ENCODE measurements at places on chromosomes 1 and 21.

- no peak for DNase-seq
Observed at GRCh38 chr1:153848805-153849204, 73.6 kb downstream of the SLC27A3 start.

DNA sequence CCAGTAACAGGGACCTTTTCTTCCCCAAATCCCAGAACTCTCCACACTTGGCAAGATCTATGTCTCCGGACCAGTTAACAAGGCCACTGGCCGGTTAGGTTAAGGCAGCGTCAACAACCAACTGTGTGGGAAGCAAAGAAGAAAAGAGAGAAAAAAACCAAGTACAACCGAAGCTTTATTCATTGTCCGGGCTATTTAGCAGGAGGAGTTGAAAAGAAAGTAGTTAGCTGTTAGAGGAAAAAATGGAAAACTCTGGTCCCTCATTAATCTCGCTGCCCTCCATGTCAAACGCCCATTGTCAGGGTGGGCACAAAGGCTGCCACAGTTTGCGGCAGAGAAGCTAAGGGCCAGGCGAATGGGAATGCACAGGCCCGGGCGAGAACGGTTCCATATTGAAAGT is 49.3 kb upstream of the GRIK3 start:
- no peak for DNase-seq

DNA sequence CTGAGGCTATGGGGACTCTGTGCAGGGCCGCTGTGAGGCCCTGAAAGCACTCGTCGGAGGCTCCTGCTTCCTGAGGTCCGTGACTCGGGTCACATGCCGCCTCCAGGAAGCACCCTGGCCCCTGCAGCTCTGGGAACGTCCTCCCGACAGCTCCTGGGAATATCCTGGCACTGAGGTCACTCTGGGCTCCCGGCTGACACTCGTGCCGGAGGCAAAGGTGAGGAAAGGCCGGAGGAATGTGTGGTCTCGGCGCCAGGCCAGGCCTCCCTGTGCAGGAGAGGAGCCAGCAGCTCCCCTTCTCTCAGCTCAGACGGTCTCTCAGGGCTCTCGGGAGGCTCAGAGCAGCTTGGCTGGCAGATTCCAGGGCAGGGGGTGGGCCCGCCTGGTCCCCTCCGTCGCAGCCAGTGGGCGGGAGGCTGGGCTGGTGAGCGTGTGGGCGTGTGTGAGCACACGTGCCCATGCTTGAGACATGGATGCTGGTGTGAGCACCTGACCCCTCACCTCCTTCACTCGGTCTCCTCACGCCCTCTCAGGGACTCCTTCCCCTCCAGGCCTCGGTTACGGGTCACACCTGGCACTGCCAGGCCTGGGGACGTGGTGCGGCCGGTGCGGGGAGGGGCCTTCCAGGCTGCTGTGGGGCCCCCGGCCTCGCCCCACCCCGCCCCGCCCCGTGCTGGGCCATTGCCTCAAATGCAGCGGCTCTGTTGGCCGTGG is 5.5 kb upstream of the RNF223 start:
- DNase-seq = no peak

DNA sequence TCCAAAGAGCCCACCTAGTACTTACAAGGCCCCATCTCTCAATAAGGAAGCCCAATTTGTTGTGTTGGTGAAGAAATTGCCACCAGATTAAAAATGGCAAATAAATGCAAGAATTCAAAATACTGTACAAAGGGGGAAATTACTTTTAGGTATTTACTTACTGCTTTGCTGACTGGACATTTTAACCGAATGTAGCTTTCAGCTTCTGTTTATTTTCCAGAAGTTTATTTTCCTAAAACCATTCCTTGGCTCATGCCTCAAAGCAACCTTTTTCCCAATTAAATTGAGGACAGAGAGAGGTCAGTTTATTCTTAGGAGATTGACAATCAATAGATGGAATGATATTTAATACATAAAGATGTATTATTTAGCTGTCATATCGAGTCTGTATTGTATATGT is 47.6 kb upstream of the H6PD start:
- DNase-seq = no peak

DNA sequence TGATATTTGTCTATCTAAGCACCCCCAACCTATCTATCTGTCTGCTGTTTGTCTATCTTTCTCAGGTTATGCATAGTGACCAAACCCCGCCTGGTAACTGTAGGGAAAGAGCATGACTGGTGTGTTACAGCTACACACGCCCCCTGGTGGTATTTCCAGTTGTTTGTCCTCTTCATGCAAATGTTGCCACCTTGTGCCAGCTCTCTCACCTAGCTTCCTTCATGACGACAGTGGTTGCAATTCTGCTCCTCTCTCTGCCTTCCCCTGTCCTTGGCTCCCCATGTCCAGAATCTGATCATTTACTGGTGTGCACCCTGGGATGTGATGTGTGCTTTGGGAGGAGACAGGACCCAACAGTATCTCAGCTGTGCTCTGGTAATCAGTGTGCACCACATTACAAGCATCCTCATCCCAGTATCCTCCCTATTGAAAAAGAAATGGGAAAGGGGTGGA is 8.1 kb upstream of the INKA2 start:
- peak; percentile 74 for DNase-seq

DNA sequence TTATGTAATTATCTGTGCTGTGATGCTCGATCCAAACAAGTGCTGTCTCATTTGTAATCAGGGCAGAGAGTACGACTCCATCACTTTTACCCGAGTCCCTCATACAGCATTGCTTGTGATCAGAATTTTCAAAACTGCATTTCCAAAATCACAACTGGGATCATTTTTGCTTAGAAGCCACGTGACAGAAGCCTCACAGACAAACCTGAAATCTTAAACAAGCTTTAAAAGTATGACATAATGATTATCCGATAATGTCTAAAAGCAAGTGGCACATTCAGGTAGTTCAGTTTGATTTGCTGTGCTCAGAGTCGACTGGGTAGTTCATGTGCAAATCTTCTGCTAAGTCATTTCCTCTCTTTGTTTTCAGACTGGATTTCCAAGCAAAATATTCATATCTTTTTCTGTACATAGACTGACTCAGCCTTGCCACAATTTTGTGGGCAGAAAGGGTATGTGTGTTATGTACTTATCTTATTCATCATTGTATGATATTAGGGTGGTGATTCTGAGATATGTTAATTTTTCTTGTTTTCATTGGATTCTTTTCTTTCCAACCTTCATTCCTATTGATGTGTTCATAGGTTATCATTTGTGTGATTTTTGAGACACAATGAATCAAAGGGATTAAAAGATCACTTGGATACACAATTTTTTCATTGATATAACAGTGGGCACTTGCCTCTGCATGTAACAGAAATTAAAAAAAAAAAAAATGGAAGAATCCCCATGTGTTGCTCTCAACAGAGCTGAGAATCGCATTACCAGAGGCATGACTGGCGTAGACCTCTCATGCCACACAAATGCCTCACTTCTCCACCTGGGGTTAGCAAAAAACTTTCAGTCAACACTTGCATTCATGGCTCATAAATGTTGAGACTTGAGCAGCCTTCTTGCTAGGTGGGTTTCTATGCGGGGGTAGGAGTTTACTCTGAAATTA is 355.7 kb downstream of the LTN1 start:
- no peak for DNase-seq

GRCh38 chr1:171883849-171884248 is 42.6 kb downstream of the DNM3 start:
- DNase-seq = no peak

DNA sequence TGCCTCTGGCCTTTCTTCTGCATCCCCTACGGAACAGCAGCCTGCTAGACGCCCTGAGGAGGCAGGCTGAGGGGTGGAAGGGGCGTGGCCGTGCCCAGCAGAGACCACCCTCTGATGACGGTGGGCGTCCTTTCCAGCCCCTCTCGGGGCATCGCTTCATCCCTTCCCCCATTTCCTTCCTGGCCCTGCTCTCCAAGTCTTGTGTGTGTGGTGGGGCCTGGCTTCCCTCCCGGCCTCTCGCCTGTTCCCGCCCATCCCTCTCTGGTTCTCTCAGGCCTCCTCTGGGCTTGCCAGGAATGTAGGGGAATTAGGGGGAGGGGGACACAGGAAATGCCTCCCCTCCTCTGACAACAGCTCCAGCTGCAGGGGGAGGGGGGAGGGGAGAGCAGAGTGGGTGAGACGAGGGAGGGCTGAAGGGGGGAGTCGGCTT is 51.1 kb downstream of the SKI start:
- no peak for DNase-seq

DNA sequence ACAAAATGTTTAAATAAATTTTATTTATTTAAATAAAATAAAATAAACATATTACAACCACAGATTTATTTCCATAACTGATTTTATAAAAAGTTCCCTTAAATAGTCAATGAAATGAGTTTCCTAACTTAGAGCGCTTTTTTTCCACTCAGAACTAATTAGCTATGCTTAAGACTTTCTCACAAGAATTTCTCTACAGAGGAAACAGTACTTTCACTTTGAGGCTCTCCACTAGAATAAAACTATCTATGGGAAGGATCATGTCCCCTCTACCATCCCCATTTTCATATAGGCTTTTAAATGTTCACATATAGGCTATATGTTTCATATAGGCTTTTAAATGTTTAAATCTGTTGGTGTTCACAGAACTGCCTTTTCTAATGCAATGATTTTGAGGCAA is 40.0 kb upstream of the DPH5 start:
- DNase-seq = no peak

DNA sequence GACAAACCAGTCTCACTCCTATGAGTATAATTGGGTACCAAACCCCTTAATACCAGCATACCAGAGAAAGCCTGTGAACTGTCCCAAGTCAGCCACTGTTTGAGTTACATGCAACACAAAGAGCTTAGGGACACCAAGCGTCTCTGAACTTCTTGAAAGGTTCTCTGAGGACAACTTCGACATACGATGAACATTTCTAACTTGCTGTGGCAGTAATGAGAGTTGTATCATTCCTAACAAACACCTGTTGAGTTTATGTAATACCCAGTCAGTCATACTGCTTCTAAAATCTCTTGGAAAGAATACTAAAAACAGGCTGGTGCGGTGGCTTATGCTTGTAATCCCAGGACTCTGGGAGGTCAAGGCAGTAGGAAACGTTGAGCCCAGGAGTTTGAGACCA is 18.4 kb downstream of the CCT8 start:
- DNase-seq = no peak

DNA sequence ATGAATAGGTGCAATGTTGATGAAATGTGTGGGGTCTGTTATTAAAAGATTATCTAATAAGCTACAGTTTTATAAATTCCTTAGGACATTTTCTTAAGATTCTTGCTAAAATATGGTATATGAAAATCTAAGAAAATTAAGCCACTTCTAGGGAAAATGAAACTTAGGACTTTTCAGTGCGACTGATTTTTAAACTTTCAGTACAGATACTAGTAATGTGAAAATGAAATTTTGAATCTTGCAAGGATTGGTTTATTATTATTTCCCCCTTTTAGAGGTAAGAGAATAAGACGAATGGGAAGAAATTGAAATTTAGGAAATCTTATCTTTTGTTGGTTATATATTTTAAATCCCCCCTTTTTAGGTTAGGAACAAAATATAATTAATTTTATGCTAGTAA is 16.4 kb downstream of the CAPZA1 start:
- no peak for DNase-seq

- peak; percentile 69 for DNase-seq
Observed at GRCh38 chr1:119590393-119590792, 57.7 kb downstream of the ZNF697 start.

DNA sequence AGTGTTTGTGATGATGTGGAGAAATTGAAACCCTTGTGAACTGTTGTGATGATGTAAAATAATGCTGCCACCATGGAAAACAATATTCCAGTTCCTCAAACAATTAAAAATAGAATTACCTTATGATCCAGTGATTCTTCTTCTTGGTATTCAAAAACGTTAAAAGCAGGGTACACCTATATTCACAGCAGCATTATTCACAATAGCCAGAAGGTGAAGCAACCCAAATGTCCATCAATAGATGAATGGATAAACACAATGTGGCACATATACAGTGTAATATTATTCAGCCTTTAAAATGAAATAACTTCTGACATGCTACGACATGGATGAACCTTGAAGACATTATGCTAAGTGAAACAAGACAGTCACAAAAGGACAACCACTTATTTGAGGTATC is 59.2 kb downstream of the LYPLAL1 start:
- DNase-seq = no peak

DNA sequence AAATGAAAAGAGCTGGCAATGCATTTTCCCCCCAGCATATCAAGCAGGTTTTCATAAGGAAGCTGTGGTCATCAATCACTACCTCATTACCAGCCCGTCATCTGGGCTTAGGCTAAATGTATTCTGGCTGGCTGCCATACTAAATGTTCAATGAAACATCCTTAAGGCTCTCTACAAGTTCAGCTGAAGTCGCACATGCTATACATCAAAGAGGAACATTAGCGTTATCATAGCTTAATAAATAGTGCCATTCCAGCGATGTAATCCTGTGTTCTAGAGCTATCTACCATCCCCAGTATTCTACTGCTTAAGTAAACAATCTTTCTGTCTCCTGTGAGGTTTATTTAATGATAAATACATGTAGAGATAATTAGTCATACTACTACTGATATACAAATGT is 288.8 kb downstream of the DPYD start:
- no peak for DNase-seq

DNA sequence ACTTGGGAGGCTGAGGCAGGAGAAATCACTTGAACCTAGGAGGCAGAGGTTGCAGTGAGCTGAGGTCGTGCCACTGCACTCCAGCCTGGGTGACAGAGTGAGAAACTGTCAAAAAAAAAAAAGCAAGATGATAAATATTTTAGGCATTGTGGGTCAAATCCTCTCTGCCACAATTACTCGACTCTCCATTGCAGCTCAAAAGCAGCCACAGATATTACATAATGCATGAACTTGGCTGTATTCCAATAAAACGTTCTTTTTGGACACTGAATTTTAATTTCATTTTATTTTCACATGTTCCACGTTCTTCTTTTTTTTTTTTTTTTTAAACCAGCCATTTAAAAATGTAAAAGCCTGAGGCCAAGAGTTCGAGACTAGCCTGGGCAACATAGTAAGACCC is 69.4 kb downstream of the TCP10L start:
- DNase-seq = no peak

DNA sequence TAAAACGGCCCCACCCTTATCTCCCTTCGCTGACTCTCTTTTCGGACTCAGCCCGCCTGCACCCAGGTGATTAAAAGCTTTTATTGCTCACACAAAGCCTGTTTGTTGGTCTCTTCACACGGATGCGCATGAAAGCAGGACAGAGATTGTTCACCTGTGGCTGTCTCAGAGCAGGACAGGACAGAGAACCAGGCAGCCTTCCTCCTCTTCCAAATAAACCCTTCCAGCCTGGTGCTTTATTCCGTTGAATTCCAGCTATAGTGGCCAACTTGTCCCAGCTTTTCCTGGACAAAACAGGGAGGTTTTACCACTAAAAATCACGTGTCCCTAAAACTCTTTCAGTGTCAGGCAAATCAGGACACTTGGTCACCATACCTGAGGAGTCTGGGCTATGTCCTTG is 9.5 kb upstream of the DMRTB1 start:
- DNase-seq = no peak

GRCh38 chr1:163071405-163072255 is 2.5 kb downstream of the RGS4 start:
- peak; percentile 1 for DNase-seq

DNA sequence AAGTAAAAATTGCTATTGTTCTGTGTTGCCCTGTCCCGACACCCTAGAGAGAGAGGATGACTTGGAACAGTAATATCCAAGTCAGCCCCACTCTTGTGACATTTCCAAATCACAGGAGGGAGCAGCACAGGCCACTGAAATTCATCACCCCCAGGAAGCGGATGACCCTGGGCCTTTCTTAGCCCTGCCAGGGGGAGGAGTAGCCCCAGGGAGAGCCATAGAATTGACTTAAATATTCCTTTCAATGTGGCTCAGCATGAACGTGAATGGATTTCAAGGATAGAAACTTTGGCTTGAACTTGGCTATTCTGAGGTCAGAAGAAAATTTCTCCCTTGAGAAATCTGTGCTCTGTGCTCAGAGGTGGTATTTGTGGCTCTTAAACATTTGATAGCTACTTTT is 80.6 kb downstream of the CENPF start:
- no peak for DNase-seq
